ENCODE measurements at places on chromosomes 6 and 20.

- no peak for DNase-seq
- no peak overlapping the region for H3K27ac ChIP-seq
- H3K4me1 ChIP-seq = no peaks in the 10 kb centered on the region
- H3K4me3 ChIP-seq = no peak overlapping the region
- no peaks in the 10 kb centered on the region for H3K27me3 ChIP-seq
- H3K36me3 ChIP-seq = peaks cover 32% of the 10 kb centered on the region
These were observed 54.3 kb downstream of the UBR2 start for GRCh38 chr6:42618105-42618504.

DNA sequence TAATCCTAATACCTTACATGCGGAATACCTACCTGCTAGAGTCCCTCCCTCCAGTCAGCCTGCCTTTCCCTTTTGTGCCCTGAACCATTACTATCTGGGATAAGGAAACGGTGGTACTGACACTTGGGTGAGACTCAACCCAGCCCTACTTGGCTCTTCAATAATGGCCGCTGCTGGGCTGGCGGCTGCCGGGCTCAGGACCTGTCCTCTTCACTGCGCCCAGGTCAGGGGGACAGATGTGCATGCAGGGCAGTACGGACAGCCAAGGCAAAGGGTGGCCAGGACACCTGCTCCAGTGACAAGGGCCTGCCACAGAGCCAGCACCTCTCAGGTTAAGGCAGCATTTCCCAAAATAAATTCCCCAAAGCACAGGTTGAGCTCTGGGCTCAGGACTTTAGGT lies 29.9 kb downstream of the UBE2V1 start:
- no peak overlapping the region for H3K27ac ChIP-seq
- no peaks in the 10 kb centered on the region for H3K27me3 ChIP-seq
- H3K36me3 ChIP-seq = no peaks in the 10 kb centered on the region
- no peak for DNase-seq
- peaks cover 15% of the 10 kb centered on the region for H3K4me1 ChIP-seq
- no peak overlapping the region for H3K4me3 ChIP-seq

- no peak overlapping the region for H3K27ac ChIP-seq
- no peaks in the 10 kb centered on the region for H3K36me3 ChIP-seq
- H3K4me3 ChIP-seq = no peak overlapping the region
- no peaks in the 10 kb centered on the region for H3K27me3 ChIP-seq
These were observed 27.4 kb downstream of the MGME1 start for GRCh38 chr20:17995967-17996819.

GRCh38 chr20:1505361-1505760 lies 14.1 kb upstream of the SIRPB2 start:
- peaks cover 3% of the 10 kb centered on the region for H3K4me1 ChIP-seq
- no peak for DNase-seq
- H3K27ac ChIP-seq = no peak overlapping the region
- H3K4me3 ChIP-seq = no peak overlapping the region

GRCh38 chr20:54624706-54625390 lies 149.5 kb downstream of the DOK5 start:
- no peak overlapping the region for H3K27ac ChIP-seq
- DNase-seq = no peak
- H3K4me3 ChIP-seq = no peak overlapping the region
- H3K36me3 ChIP-seq = no peaks in the 10 kb centered on the region

DNA sequence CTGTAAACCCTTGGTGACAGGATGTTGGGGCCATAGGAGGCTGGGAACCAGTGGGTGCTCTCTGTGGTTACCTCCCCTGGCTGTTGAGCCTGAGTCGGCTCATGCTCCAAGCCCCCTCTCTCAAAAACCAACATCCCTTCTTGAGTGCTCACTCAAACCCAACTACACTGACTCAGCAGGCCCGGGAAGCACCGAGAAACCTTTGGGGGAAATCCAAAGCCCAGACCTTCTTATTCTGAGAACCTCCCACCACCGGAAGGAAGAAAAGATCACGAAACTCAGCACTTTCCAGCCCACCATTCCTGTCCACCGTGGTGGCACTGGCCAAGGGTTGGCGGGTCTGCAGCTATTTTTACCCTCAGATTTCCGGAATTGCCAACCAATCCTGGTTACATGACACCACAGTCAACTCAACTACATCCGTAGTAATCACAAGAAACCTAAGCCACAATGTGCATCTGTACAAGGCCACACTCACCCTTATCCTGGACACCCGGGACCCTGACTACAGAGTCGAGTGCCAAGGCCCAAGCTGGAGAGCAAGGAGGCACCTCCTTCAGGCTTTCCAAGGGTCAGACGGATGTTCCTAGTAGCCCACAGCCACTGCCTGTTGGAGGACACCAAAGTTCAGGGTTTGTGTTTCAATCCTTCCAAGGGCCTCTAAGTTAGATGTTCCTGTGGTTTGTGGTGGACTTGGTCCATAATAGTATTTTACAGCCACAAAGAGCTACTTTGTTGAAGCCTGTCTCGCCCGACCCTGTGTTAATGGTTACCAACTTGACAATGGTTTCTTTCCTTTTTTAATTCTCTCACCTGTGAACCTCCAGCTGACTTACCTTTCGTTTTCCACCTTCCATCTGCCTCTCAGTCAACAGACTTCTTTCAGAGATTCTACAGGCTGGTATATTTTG lies 317.0 kb downstream of the CDC5L start:
- no peaks in the 10 kb centered on the region for H3K27me3 ChIP-seq
- H3K36me3 ChIP-seq = no peaks in the 10 kb centered on the region
- H3K27ac ChIP-seq = no peak overlapping the region
- DNase-seq = no peak
- H3K4me1 ChIP-seq = no peaks in the 10 kb centered on the region
- H3K4me3 ChIP-seq = no peak overlapping the region

- peak overlapping the region; percentile 94 for H3K27ac ChIP-seq
- no peaks in the 10 kb centered on the region for H3K27me3 ChIP-seq
- peak overlapping the region; percentile 91 for H3K4me3 ChIP-seq
These were observed 978 bp downstream of the HLA-A start for GRCh38 chr6:29943053-29943966.

- no peak overlapping the region for H3K4me3 ChIP-seq
- H3K36me3 ChIP-seq = peaks cover 16% of the 10 kb centered on the region
- DNase-seq = peak; percentile 65
- H3K27me3 ChIP-seq = no peaks in the 10 kb centered on the region
- no peak overlapping the region for H3K27ac ChIP-seq
These were observed 78.0 kb downstream of the PTPN1 start for GRCh38 chr20:50588034-50588736.

Measured in CD8-positive, alpha-beta memory T cell (primary cell).